ENCODE measurements at places on chromosomes 7 and 10. TPM values are rescaled to one million over a fixed set of nuclear protein-coding genes. Genes with fewer than 3 reads are reported as not detected.

DNA sequence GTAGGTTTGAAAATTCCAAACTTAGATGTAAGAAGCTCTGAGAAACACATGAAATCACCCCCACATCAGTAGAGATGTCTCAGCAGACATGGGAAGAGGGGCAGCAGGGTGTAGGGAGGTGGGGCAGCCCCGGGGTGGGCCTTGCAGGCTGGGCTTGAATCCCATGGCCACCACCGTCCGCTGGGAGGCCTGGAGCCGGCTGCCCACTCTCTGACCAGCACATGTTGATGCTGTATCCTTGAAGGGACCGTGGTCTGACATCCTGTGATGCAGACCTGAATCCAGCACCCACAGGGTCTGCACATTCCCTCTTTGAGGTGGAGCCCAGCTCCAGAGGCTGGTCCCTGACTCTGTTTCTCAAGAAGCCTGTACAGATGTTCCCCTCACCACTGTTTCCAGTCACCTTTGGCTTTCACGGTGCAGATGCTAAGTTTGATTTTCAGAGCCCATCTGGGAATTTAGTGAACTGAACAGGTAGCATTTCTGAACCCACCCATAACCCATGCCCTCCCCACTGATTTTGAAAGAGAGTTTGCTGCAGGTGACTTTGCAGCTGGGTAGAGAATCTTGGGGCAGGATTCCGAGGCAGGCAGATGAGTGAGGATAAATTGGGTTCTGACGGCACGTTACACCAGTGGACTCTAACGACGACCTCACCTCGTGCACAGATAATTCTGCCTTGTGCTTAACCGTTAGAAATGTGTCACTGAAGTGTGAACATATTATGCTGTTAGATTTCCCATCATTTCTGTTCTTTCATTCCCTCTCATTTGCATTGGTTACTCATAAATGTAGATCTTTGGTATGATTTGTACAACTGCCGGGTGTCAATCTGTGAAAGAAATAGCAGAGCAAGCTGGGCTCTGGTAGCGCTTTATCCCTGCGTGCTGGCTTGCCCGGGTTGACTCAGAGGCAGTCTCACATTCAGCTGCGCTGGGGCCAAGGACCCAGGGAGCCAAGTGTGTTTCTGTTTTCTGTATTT is 45.7 kb downstream of the IKZF1 start:
- H3K27ac ChIP-seq, result no peak overlapping the region
- H3K36me3 ChIP-seq, result no peaks in the 10 kb centered on the region
- no peak overlapping the region for H3K4me3 ChIP-seq
- no peaks in the 10 kb centered on the region for H3K27me3 ChIP-seq
- no peak for DNase-seq

GRCh38 chr10:83959328-83959727 is 180.0 kb upstream of the GHITM start:
- no peak for DNase-seq
- no peaks in the 10 kb centered on the region for H3K27me3 ChIP-seq
- H3K36me3 ChIP-seq, result no peaks in the 10 kb centered on the region
- H3K27ac ChIP-seq, result no peak overlapping the region

DNA sequence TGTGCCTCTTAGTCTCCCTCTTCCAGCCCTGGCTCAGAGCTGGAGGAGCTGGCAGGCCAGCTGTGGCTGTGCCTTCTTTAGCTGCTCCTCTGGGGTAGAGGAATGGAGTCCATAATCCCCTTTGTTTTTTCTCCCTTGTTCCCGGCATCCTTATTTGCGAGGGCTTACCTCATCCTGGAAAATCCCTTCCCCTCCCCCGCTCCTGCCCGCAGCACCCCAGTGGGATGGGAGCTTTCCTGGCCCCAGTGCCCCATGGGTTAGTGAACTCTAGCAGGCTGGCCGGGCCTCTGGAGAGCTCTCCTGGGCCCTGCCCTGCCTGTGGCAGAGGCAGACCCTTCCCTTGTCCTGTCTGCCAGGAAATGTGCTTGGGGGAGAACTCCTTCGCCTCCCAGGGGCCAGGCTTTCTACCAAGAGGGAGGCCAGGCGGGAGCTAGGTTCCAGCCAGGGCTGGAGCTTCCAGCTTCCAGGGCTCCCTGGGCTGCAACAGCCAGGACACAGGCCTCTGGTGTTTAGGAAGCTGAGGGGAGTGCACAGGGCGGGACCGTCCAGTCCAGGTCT is 16.5 kb upstream of the TRIM8 start:
- H3K4me3 ChIP-seq, result no peak overlapping the region
- H3K27ac ChIP-seq, result peak overlapping the region; percentile 92
- H3K36me3 ChIP-seq, result no peaks in the 10 kb centered on the region
- H3K4me1 ChIP-seq, result peaks cover 87% of the 10 kb centered on the region

- no peaks in the 10 kb centered on the region for H3K36me3 ChIP-seq
- H3K27ac ChIP-seq, result peak overlapping the region; percentile 98
- peak overlapping the region; percentile 86 for H3K4me3 ChIP-seq
- H3K4me1 ChIP-seq, result peaks cover 6% of the 10 kb centered on the region
- DNase-seq, result no peak
- no peaks in the 10 kb centered on the region for H3K27me3 ChIP-seq
These were observed 707 bp upstream of the C1GALT1 start for GRCh38 chr7:7181519-7182155.

DNA sequence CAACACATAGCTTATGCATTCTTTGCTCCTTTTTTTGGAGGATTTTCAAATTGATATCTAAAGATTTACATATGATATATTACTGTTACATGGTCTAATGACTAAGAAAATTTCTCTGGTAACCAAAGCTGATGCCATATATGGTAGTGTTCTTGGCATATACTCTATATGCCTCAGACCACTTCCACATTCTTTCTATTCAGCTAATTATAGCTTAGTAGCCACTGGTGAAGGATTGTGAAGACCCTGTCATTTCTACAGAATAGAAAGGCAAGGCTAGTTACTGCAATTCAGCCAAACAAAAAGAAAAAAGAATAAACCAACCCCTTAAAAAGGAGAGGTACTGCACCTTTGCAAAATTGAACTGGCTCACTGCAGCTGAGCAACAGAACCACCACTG is 3.7 kb downstream of the PURB start:
- H3K4me3 ChIP-seq, result peak overlapping the region; percentile 96
- DNase-seq, result no peak
- H3K4me1 ChIP-seq, result peaks cover 79% of the 10 kb centered on the region
- no peak overlapping the region for H3K27ac ChIP-seq
- H3K27me3 ChIP-seq, result no peaks in the 10 kb centered on the region

GRCh38 chr7:74084722-74085578 is 1.3 kb downstream of the LIMK1 start:
- no peak for DNase-seq
- peaks cover 16% of the 10 kb centered on the region for H3K4me1 ChIP-seq
- H3K36me3 ChIP-seq, result no peaks in the 10 kb centered on the region
- peak overlapping the region; percentile 80 for H3K27ac ChIP-seq

- H3K4me3 ChIP-seq, result no peak overlapping the region
- H3K36me3 ChIP-seq, result no peaks in the 10 kb centered on the region
- no peaks in the 10 kb centered on the region for H3K27me3 ChIP-seq
- no peaks in the 10 kb centered on the region for H3K4me1 ChIP-seq
- DNase-seq, result no peak
These were observed 28.0 kb upstream of the IKZF1 start for GRCh38 chr7:50276483-50276882.

GRCh38 chr7:135410543-135410942 is 99.4 kb downstream of the CNOT4 start:
- no peak for DNase-seq
- H3K27me3 ChIP-seq, result no peaks in the 10 kb centered on the region

DNA sequence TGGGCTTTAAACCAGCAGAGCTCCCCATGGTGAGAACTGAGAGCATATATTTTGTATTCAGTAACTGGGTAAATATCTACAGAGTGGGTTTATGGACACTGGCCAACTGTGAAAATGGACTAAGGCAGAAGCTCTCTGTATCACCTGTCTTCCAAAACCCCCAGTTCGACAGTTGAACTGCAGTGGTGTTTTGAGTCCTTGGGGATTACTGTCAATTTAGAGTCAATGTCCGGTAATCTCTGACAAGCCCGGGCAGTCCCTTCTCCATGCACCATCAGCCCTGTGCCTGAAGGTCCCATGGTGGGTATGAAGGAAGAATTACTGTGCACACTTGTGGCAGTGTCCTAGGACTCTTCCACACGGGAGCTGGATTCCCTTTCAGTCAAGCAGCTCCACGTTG is 235.0 kb downstream of the CCSER2 start:
- no peaks in the 10 kb centered on the region for H3K4me1 ChIP-seq
- no peak overlapping the region for H3K4me3 ChIP-seq
- no peaks in the 10 kb centered on the region for H3K36me3 ChIP-seq
- no peaks in the 10 kb centered on the region for H3K27me3 ChIP-seq
- H3K27ac ChIP-seq, result no peak overlapping the region

- peak overlapping the region; percentile 93 for H3K27ac ChIP-seq
- no peak for DNase-seq
- H3K4me3 ChIP-seq, result no peak overlapping the region
- no peaks in the 10 kb centered on the region for H3K27me3 ChIP-seq
These were observed 10.0 kb downstream of the KLF6 start for GRCh38 chr10:3774814-3775695.

- peak within 1 kb of the TSS; percentile 73 for H3K4me3 ChIP-seq
- DNase-seq, result peak; percentile 16
- peaks cover 40% of the 10 kb centered on the region for H3K4me1 ChIP-seq
- no peaks in the 10 kb centered on the region for H3K27me3 ChIP-seq
These were observed at the start of gene PDLIM1 for GRCh38 chr10:95290461-95291364. PDLIM1 (minus strand) TSS chr10:95291003; CDS start chr10:95290915, 88 bp downstream.

IFIT3 gene
- total RNA-seq, result 1.0 TPM

NRCAM gene
- total RNA-seq, result not detected

SLC26A3 gene
- total RNA-seq, result not detected

INSYN2A gene
- not detected for total RNA-seq

GPR15LG gene
- 304 TPM for total RNA-seq

SFTPA1 gene
- total RNA-seq, result not detected

DGKI gene
- 1.0 TPM for total RNA-seq

All from esophagus squamous epithelium (tissue), 5 donors.